ENCODE measurements at places on chromosomes 6 and 20.

GRCh38 chr6:15017261-15017660, 228.6 kb upstream of the JARID2 start:
- peak; percentile 2 for DNase-seq

GRCh38 chr6:16625291-16626265, 135.7 kb downstream of the ATXN1 start:
- DNase-seq = no peak

- no peak for DNase-seq
Measured at GRCh38 chr6:43593938-43594337, 18.0 kb downstream of the POLH start.

- DNase-seq = no peak
Measured at GRCh38 chr6:71310261-71310660, 21.6 kb downstream of the OGFRL1 start.

GRCh38 chr20:10965936-10966470, 292.2 kb upstream of the JAG1 start:
- DNase-seq = no peak

DNA sequence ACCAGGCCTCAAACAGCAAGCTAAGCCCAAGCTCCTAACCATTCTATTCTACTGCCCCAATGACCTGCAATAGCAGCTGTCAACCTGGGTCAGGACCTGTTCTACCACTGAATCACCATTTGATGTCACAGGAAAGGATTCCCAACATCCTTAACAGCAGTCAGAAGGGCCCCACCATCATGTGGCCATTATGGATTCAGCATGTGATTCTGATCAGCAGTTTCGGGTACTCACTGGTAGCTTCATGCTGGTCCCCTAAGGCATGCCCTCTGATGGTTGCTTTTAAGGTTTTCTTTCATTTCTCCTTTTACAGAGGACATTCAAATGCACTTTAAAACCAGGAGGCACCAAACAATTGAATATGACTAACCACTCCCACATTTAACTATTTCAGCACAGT, 37.3 kb upstream of the MAP7 start:
- no peak for DNase-seq

DNA sequence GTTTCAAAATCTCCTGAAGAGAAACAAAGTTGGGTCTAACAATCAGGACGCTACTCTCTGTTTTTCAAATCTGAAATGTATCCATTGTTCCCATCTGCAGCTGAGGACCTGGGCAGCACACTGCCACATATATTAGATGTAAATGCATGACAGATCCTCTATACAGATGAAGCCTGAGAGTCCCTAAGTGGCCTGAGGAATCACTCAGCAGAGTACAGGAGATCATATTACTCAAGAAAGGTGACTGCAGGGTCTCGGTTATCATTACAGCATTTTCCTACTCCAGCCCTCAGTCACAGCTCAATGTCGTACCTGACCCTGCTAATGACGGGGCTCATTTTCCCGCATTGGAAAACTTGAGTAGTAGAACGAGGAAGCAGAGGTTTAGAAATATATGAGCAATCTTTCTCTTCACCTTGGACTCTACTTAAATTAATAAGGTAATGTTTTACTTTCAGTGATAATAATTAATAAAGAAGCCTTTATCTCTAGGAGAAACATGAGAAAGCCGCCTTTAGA, 256.2 kb upstream of the IRAK1BP1 start:
- no peak for DNase-seq

GRCh38 chr6:113699239-113699638, 157.9 kb upstream of the MARCKS start:
- DNase-seq = no peak
